Cardiac septum (tissue), 1 donor: ENCODE measurements at places on chromosomes 3 and 15.

- DNase-seq, result no peak
Measured at GRCh38 chr3:128788268-128788869, 62.4 kb downstream of the RAB7A start.

GRCh38 chr15:94412979-94413746 is 181.8 kb downstream of the MCTP2 start:
- no peak for DNase-seq

- no peak for DNase-seq
Measured at GRCh38 chr15:98599909-98600691, 48.2 kb upstream of the IGF1R start.

GRCh38 chr3:185874119-185874518 is 49.3 kb upstream of the IGF2BP2 start:
- no peak for DNase-seq

- DNase-seq, result no peak
Measured at GRCh38 chr3:193996221-193996620, 139.7 kb upstream of the HES1 start.

- DNase-seq, result no peak
Measured at GRCh38 chr3:112653881-112654300, 12.9 kb upstream of the CCDC80 start.

DNA sequence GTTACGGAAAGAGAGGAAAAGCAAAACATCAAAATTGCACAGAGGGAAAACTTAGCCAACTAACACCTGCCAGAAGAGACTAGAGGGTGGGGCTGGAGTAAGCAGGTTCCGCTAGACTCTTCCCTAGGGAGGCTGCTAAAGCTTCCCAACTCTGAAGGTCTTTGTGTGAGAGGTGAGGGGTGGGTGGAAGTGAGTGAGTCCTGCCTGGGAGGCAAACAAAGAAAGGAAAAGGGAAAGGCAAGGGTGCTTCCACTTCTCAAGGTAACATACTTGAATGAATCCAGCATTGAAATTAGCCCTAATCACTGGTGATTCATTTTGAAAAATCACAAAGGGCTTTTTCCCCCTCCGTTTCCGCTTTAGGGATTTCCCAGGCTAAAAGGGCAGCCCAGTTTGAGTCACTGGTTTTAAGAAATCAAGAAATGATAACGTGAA is 220.5 kb upstream of the ADAMTS9 start:
- DNase-seq, result no peak

DNA sequence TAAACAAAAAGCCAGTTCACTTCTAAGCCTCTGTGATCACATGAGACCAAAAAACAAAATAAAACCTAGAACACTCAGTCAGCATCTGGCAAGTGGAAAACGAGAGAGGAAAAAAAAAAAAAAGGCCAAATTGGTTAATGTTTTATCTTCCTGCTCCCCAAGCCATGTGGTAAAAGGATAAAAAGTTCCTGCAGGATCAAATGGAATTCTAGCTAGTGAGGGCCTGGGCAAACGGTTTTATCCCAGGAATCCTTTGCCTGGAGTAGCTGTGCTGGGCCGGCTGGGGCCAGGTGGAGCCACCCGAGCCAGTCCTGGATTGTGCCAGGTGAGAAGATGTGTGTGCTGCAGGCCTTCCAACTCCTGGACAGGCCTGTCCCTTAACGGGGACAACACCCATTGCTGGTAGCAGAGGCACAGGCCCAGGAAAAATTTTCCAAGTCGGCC is 13.2 kb downstream of the SMAD6 start:
- DNase-seq, result no peak

- DNase-seq, result no peak
Measured at GRCh38 chr3:4290272-4290893, 12.8 kb upstream of the SETMAR start.

DNA sequence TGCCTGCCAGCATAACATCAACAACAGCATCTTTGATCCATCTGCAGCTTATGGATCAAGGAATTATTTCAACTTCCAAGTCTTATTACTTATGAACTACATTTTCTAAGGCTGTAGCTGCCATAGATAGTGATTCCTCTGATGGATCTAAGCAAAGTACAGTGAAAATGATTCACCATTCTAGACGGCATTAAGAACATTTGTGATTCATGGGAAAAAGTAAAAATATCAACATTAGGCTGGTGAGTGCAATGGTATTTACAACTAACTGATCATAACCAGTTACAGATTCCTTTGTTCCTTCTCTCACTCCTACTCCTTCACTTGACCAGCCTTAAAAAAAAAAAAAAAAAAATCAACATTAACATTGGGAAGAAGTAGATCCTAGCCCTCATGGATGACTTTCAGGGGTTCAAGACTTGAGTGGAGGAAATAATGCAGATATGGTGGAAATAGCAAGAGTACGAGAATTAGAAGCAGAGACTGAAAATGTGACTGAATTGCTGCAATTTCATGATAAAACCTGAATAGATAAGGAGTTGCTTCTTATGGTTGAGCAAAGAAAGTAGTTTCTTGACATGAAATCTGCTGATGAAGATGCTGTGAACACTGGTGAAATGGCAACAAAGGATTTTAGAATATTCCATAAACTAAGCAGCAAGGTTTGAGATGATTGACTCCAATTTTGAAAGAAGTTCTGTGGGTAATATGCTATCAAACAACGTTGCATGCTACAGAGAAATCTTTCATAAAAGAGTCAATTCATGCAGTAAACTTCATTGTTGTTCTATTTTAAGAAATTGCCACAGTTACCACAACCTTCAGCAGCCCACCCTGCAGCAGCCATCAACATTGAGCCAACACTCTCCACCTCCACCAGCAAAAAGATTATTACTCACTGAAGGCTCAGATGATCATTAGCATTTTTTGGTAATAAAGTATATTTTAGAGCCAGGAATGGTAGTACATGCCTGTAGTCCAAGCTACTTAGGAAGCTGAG is 22.8 kb downstream of the SLC12A6 start:
- no peak for DNase-seq

DNA sequence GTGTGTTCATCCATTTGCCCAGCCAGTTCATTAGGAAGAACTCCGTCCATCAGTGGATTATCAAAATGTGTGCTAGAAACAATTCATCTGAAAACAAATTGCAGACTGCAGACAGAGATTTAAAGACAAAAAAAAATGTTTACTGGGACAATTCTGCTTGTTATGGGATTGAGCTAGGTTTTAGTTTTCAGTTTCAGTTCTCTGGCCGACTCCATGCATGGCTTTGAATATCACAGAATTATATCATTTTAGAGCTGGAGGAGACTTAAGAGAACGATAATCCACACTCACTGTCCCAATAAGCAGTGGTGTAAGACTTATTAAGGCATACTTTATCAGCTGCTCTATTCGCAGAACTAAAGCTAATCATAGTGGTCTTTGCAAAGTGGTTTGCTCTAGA is 51.1 kb downstream of the TFG start:
- DNase-seq, result no peak
